Stimulated activated CD8-positive, alpha-beta memory T cell treated with anti-CD3 and anti-CD28 coated beads, Interleukin-7, amount 100 ng/mL, for 24 hours (primary cell): ENCODE measurements at places on chromosomes 4 and X.

GRCh38 chrX:118528071-118528737 lies 32.6 kb downstream of the DOCK11 start:
- DNase-seq, result no peak

DNA sequence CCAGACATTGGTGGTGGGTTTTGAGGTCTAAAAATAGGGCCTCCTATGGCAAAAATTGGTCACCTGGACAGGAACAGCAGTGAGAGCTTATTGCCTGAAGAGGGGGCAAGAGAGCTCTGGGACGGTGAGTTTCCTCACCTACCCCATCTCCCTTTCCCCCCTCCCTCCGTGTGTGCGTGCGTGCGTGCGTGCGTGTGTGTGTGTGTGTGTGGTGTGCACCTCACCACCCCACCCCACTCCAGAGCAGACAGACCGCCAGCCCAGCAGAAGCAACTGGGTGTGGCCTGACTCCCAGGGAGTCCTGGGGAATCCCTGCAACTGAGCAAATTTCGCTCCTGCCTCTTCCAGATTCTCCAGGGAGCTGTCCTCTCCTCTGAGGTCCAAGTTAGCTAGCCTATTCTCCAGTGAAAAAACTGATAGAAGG lies 44.7 kb downstream of the PRPS1 start:
- DNase-seq, result no peak

DNA sequence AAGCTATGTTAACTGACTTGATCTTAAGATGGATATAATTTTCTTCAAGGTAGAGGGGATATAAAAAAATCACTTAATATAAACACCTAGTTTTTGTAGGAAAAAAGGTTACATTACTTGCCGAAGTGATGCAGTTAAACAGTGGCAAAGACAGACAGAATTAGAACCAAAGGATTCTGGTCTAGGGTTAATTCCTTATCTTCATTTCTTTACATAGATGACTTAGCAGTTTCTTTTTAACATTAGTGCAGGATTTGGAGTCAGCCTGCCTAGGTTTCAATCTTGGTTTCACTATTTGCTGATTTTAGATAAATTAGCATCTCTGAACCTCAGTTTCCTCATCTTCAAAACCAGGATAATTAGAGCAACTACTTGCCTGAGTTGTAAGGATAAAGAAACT lies 14.3 kb downstream of the ZAR1 start:
- DNase-seq, result no peak

DNA sequence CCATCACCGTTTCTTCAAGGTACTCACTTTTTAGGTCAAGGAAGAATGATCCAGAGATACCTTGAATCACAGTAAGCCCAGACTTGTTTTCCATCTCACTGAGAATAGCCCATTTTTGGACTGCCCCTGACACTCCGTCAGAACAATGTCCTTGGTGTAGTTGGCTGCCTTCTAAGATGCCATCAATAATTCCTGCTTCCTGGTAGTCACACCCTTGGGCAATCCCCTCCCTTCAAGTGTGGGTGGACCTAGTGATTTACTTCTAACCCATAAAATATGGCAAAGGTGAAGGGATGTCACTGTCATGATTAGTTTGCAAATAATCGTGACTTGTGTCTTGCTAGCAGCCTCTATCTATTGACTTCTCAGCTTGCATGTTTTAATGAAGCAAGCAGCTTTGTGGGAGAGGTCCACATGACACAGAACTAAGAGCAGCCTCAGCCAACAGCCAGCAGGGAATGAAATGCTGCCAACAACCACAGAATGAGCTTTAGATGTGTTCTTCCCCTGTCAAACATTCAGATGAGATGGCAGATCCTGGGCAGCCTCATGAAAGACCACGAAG lies 20.0 kb upstream of the KLHL34 start:
- no peak for DNase-seq

- no peak for DNase-seq
Observed at GRCh38 chr4:7052923-7053715, 9.9 kb downstream of the TADA2B start.

DNA sequence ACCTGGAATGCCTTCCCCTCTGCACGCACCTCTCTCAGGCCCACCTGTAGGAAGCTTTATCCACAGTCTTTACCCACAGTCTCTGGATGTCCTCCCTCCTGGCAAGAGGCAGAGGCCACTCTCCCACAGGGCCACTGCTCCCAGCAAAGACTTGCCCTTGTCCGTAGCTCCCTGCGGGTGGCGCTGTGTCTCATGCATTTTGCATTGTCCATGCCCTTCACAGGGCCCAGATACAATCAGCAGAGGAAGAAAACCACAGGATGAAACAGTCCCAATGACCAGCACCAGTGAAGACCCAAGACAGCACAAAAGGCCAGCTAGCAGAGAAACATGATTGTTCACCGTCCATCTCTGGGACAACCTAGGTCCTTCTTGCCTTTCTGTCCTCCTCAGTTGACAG lies 2.1 kb upstream of the NSG1 start:
- DNase-seq, result no peak

GRCh38 chr4:5385741-5386311 lies 322.5 kb downstream of the EVC2 start:
- no peak for DNase-seq

GRCh38 chr4:73606465-73606974 lies 13.7 kb downstream of the RASSF6 start:
- DNase-seq, result no peak

- DNase-seq, result no peak
Observed at GRCh38 chrX:122055979-122056715, 1008.7 kb downstream of the GLUD2 start.

GRCh38 chr4:122827879-122828601 lies 1.4 kb downstream of the FGF2 start:
- no peak for DNase-seq

GRCh38 chr4:76696109-76696508 lies 201.8 kb downstream of the SOWAHB start:
- no peak for DNase-seq

- DNase-seq, result no peak
Observed at GRCh38 chrX:24480400-24480865, 15.3 kb downstream of the PDK3 start.

DNA sequence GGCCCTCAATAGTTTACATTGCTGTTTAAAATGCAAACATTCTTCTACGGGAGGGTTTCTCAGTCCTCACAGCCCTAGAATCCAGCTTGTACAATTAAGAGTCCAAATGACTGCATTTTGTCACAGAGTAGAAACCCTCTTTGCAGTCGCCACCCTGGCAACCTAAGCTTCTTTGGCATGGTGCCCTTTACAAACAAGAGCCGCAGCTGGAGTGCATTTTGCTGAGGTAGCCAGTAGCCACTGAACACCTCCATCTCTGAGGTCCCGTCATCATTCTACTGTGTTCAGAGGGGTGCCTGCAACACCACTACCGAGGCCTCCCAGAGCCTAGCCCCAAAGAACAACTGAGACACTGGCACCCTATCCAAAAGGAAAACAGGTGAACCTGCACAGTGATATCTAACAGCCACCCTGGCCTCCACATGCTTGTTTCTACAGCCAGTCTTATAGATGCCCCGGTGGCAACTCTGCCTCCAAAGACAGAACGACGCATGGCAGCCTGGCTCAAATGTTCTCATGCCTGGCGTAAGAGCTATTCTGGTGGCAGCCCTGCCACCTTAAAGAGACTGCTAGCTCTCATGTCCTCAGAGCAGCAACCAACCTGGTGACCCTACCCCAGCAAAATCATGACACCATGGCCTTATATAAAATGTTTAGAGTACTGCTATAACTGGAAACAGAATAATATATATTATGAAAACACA lies 801.9 kb downstream of the TECRL start:
- no peak for DNase-seq
